ENCODE measurements at places on chromosomes 11 and 22. TPM values are rescaled to one million over a fixed set of nuclear protein-coding genes. Genes with fewer than 3 reads are reported as not detected.

Gene DGCR6
- total RNA-seq, result 12.3 TPM

- DNase-seq, result no peak
Observed at GRCh38 chr11:46617972-46618314, 590 bp downstream of the ATG13 start.

- DNase-seq, result no peak
Observed at GRCh38 chr11:55481416-55481815, 72.9 kb upstream of the OR4C15 start.

Gene KREMEN1
- total RNA-seq, result 18.9 TPM

Gene OR4D11
- not detected for total RNA-seq

DNA sequence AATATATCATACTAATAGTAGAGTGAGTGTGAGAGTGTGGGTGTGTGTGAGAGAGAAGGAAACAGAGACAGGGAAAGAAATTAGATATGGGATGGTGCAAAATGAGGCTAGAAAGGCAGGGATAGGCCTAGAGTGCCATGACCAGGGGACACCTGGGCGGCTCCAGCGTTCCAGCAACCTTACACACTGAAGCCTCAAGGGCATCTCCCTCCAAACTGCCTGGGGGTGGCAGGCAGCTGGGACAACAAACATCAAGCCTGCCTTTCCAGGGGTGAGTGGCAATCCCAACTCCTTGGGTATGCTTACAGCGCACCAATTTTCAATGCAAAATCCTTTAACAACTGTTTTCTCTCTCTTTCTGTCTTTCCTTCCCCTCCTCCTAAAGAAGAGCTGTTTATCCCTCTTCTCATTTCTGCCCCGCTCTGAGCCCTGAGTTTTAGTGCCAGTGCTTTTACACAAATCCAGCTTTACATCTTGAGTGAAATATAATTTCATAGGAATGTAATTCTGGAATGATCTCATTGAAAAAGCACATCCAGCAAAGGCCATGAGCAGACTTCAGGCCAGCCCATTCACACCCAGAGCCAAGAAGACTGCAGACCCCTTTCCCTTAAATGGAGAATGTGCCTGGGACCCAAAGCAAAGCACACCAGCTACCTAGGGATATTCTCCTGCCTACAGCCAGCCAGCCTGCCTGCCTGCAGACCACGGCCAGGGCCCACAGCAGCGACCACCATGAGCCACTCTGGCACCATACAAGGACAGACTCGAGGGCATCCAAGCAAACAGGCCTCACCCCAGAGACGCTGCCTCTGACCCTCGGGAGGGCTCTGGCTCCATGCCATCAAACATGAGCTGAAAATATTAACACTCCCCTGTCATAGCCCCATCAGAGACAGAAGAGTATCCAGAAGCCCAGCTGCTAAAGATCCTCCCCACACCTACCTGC, 90.3 kb downstream of the RPL27A start:
- DNase-seq, result no peak

Gene UCP3
- total RNA-seq, result 0.62 TPM

DNA sequence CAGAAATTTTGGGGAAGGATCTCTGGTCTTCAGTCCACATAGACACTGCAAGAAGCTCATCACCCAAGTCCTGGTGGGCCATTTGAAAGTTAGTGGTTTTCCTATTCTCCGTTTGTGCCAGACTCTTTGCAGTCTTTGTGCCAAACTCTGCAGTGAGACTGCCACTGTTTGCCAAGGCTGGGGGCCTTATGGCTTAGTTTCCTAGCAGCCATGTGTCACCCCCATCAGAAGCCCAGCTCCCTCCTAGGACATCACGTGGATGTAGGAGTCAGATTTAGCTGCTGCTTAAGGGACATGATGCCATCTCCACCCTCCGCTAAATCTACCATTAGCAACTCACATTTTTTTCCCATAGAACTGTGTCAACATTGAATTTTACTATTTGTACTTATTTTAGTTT, 220.0 kb downstream of the C11orf91 start:
- peak; percentile 40 for DNase-seq

- DNase-seq, result no peak
Observed at GRCh38 chr22:41915035-41915785, at the start of gene SHISA8. SHISA8 (minus strand) TSS chr22:41915074; CDS start chr22:41914667, 407 bp downstream.

- DNase-seq, result no peak
Observed at GRCh38 chr22:24417901-24418641, 9.3 kb upstream of the ADORA2A start.

DNA sequence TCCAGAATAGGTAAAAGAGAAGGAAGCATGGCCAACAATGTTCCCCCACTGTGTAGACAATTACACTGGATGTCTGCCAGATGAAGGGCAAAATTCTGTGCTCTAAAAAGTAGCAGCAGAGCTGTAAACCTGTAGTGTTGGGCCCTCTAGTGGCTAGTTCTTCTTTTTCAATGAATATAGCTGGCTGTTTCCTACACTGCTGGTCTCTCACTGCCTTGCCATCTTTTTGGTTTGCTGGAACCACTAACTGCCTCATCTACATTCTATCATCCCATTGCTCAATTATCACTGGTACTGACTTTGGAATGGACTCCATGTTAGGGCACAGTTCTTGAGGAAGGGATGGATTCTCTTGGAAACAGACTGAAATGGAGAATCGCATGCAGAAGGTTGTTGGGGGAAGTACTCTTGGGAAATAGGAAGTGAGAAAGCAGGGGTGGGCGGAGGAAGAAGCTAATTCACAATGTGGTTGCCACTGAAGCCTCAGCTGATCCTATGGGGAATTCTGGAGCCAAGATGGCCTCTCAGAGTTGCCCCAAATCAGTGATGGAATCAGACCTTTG, 17.9 kb downstream of the KCNE3 start:
- no peak for DNase-seq

DNA sequence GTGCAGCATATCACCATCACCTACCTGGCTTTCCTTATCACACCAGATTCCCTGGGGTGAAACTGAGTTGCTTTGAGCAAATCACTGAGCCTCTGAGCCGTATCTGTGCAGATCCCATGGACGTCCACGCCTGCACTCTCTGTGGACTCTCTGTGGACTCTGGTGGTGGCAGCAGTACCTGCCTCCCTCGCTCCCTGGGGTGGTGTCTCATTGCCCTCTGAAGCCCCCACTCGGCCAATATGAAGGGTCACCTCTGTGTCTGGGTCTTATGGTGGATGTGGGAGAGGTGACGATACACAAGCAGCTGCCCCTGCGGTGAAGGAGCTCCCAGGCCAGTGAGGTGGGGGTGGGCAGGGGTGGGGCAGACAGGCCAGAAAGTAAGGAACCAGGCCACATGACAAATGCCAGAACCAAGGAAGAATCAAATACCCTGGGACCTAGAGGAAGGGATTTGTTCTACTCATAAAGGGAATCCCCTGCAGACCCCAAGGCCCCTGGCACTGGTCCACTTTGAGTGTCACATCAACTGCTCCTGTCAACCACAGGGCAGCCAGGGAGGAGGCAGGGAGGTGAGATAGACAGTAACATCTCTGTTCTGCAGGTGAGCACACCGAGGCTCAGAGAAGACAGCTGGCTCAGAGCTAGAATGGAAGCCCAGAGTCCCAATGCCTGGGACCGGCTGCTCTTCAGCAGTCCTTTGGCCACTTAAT, 9.2 kb upstream of the CHST1 start:
- DNase-seq, result no peak
